ENCODE measurements at places on chromosomes 4 and X.

- no peak for DNase-seq
These were observed 16.2 kb downstream of the POU4F2 start for GRCh38 chr4:146654687-146655520.

- no peak for DNase-seq
These were observed 37.1 kb upstream of the INPP4B start for GRCh38 chr4:142883040-142883832.

DNA sequence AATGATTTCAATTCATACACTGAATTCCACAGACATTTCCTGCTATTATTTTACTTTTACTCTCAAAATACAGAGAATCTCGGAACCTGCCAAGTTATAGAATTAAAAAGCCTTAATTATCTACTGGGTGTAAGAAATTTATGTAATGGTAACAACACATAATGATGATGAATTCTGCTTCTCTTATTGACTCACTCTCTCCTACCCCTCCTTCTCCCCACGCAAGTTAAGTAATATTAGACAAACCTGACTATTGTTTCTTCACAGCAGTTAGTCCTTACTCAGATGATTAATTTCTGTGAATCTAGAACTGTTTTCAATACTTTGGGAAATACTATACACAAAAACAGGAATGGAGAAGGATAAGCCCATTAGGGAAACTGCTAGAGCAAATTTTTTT, 762.0 kb downstream of the CCSER1 start:
- no peak for DNase-seq

GRCh38 chr4:187118166-187118565, 394.5 kb upstream of the FAT1 start:
- DNase-seq: no peak

DNA sequence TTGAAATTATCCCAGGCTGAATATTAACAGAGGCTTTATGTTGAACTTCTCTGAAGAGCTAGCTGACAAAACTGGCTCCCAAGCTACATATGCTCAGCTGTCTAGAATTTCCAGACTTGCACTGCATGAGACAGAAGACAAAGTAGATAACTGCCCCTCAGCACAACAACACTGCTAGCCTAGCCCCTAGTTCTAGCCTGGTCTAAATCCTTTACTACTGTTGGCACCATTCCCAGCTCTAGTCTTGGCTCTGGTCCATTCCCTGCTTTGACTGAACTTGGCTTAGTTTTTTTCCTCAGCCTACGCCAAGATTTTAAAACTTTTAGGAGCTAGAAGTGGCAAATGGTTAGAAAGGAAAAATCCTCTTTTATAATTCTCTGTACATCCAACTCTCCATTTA, 7.6 kb upstream of the OPHN1 start:
- DNase-seq: no peak

GRCh38 chr4:40003986-40004385, 26.3 kb upstream of the PDS5A start:
- DNase-seq: no peak

GRCh38 chrX:104270916-104271512, 16.3 kb upstream of the ESX1 start:
- DNase-seq: no peak

Data from stimulated activated CD4-positive, alpha-beta T cell treated with anti-CD3 and anti-CD28 coated beads, TNF-alpha, amount 100 ng/mL, for 1 hour (primary cell).